ENCODE measurements at places on chromosomes 4 and X.

DNA sequence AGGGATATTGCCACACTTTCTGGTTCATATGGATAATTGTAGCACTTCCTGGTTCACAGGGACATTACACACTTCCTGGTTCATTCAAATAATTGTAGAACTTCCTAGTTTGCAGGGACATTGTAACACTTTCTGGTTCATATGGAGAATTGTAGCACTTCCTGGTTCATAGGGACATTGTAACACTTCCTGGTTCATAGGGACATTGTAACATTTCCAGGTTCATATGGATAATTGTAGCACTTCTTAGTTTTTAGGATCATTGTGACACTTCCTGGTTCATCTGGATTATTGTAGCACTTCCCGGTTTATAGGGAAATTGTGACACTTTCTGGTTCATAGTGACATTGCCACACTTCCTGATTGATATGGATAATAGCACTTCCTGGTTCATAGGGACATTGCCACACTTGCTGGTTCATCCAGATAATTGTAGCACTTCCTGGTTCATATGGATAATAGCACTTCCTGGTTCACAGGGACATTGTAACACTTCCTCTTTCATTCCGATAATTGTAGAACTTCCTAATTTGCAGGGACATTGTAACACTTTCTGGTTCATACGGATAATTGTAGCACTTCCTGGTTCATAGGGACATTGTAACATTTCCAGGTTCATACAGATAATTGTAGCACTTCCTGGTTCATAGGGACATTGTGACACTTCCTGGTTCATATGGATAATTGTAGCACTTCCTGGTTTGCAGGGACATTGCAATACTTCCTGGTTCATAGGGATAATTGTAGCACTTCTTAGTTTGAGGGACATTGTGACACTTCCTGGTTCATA is 59.2 kb upstream of the CD99 start:
- DNase-seq, result no peak

DNA sequence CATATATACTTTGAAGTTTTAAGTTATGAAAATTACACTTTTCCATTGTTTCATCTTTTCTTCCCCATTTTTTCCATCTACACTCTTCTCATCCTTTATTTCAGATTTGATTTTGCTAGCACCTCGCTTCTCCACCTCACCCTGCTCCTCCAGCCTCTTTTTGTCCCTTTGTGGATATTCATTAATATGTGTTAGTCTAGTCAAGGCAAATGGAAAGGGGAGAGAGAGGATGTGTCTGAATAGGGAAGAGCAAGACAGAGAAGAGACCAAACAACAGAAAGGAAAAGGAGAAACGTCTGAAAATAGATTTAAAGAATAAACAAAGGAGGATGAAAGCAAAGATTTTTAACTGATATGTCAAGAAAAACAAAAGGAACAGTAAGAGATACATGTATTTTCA is 24.1 kb downstream of the GPM6A start:
- no peak for DNase-seq

DNA sequence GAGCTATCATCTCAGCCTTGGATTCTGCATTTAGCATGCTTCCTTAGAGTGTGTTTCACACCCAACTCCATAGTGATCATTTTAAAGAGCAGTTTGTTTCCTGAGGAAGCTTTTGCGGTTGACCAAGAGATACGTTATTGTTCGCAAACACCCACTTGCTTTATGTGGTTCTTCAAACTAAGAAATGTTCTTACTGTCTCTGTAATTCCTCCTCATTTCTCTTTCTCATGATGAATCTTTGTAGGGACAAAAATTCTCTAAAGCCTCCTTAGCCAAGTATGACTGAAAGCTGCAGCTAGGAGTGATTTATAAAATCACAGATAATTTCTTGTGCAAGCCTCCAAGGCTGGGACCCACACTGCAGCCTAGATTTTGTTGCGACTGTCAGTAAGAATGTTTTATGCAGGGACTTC is 10.0 kb downstream of the TNIP3 start:
- DNase-seq, result no peak

GRCh38 chr4:152382057-152382785 is 153.7 kb downstream of the FBXW7 start:
- DNase-seq, result no peak

DNA sequence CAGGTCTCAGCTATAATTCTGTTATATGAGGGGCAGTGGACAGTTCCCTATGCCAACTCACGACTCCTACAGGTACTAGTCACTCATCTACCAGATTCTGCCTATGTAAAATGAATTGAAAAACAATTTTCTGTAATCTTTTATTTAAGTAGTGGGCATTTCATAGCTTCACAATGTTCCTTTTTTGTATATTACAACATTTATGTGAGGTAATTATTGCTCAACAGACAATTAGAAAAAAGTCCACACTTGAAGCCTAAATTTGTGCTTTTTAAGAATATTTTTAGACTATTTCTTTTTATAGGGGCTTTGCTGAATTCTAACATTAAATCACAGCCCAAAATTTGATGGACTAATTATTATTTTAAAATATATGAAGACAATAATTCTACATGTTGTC is 20.4 kb downstream of the EREG start:
- no peak for DNase-seq

- no peak for DNase-seq
Measured at GRCh38 chr4:169103966-169104412, 93.9 kb upstream of the CBR4 start.

DNA sequence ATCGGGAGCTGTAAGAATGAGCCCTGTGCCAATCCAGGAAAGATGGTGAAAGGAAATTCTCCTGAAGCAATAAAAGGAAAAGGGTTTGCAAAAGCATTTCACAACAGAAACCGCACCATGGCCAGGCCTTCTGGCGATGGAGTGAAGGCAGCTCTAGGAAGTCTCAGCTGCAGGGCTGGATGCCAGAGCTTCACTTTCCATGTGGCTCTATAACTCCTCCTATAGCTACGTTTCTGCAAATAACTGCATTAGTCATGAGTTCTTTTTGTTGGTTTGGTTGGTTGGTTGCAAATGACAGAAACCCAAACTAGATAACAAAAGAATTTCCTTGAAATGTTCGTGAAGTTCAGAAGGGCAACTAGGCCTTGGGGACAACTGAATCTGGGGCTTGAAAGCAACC is 84.6 kb downstream of the RELL1 start:
- peak; percentile 80 for DNase-seq

DNA sequence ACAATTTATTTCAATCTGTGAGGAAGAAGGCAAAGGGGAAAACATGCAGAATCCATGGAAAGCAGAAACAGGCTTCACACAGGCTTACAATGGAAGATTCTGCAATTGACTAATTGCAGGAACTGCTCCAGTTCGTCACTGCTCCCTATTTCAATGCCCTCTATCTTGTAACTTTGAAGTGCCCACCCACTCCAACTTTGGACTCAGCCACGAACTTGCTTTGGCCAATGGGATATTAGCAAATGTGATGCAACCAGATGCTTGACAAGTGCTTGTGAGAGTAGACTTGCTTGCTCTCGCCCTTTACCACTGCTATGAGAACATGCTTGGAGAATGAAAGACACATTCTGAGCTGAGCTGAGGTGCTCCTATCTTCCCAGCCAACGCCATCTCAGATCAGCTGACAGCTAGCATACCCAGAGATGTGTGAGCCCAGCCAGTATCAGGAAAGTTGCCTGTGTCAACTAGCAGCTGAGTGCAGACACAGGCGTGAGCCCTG is 105.7 kb upstream of the PTCHD1 start:
- no peak for DNase-seq

- DNase-seq, result peak; percentile 24
Measured at GRCh38 chrX:19839770-19840254, 47.6 kb downstream of the SH3KBP1 start.

DNA sequence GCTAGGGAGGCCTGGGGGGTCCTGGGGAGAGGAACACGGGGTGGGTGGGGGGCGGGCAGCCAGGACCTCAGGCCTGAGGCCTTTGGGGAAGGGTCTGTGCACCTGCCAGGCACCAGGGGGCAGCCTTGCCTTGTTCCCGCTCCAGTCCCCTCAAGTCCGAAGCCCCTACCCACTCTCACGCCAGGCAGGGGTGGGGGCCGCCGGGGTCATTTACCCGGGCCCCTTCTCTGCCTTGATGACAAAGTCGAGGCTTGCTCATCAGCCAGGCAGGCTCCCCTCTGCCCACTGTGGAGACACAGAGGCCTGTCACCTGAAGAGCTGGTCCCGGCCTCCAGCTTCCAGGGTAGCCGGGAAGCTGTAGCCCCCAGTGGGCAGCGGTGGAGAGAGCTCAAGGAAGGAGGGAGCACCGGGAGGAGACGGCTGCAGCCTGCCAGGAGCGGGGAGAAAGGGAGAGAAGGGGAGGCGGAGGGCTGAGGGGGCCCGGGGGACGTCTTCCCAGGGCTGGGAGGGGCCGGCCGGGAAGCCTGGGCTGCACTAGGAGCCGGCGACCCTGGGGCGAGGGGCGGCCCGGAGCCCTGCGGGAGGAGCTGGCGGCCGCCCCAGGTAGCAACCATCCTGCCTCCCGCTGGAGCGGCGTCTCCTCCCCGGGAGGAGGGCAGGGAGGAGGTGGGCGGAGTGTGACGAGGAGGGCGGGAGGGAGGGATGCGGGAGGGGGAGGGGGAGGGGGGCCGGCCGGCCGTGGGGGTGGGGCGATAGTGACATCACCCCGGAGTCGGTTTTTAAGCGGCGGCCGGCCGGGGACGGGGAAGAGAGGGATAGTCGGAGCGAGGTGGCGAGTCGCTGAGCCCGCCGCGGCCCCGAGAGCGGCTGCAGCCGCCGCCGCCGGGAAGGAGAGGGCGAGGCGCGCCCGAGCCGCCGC is at the start of gene SLC6A8:
TSS of gene SLC6A8 (plus strand) at position 806 of the 919 bp plus-strand sequence. CDS start 649 bp downstream, outside the sequence.
- peak; percentile 52 for DNase-seq

DNA sequence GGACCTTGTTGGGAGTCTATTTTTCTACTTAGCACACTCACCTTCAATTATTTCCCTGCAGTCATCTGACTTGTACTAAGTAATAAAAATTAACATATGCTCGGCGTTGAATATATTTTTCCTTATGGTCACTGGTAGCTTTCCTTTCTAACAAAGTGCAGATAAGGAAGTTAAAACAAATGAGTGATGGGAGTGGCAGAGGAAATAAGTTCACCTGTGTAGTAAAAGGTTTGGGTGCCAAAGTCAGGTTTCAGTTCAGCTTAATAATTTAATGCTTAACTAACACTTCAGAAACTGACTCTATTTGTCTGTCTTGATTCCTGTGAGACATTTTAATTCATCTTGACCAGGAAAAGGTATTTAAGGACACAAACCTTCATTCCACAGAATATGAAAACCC is 184.4 kb downstream of the PCDH7 start:
- no peak for DNase-seq

DNA sequence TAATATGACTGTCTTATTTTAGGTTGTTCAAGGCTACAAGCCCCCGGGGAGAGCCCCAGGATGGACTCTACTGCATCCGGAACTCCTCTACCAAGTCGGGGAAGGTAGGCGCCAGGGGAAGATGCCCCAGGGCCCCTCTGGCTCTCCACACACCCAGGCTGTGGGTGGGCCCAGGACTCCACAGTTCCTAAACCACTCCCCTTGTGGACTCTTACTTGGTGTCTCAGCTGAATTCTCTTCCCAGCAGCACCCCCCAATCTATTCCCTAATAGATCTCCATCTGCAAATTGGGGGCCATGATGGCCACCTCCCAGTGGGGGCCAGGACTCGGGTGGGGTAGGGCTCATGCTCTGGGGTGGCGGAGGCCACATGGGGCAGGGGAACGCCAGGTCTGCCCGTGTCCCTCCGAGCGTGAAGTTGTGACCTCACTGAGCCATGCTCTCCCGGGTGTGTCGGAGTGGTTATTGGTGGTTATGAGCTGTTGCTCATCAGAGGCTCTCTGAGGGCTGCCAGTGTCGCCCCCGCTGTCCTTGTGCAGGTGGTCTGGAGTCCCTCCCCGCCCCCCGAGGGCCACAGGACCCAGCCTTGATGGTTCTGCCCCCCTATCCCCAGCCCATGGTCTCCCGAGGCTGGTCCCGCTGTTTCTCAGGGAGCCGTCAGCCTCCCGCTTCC is 11.2 kb upstream of the ADD1 start:
- no peak for DNase-seq

DNA sequence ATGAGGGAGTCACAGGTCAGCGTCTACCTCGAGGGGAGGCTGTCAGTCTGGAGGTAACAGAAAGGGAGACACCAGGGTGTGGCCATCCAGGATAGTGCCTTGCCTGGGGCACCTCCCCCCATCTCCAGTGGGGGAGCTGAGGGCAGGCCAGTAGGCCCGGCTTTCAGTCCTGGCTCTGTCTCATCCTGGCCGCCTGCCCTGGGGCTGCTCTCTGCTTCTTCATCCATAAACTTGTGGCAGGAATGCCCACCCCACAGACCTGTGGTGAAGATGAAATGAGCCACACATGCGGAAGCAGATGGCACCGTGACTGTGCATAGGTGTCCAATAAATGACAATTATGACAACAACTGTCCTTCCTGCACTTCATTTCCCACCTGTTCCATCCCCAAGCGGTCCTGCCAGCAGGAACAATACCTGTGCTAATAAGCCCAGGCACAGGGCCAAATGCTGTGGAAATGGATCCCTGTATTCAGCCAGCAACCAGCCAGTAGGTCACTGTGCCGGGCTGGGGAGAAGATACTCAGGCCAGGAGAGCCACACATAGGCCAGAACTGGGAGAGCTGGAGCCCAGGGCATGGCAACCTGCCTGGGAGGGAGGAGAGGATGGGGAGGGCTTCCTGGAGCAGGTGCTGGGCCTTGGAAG is 30.2 kb downstream of the TRO start:
- DNase-seq, result no peak

GRCh38 chr4:55258152-55258865 is 87.7 kb upstream of the SRD5A3 start:
- DNase-seq, result no peak

DNA sequence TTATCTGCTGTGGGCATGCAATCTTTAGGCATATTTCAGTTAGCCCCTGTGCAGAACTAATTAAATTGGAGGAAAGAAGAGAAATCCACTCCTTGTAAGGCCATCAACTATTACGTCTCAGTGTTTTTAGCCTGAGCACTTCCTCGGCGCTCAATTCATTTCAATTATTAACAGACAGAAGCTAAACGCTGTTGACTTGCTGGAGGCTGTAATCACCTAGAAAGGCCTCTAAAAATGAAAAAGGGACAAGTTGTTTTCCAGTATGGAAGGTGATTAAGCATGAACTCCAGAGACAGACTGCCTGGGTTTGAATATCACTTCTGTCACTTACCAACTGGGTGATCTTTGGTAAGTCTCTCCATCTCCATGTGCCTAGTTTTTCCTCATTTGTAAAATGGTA is 59.6 kb downstream of the LEF1 start:
- DNase-seq, result no peak

Measured in fibroblast of lung (primary cell).